ENCODE measurements at places on chromosomes 6 and 20.
A peak's percentile ranks its signal among the peaks of the same experiment; 100 is the strongest.

DNA sequence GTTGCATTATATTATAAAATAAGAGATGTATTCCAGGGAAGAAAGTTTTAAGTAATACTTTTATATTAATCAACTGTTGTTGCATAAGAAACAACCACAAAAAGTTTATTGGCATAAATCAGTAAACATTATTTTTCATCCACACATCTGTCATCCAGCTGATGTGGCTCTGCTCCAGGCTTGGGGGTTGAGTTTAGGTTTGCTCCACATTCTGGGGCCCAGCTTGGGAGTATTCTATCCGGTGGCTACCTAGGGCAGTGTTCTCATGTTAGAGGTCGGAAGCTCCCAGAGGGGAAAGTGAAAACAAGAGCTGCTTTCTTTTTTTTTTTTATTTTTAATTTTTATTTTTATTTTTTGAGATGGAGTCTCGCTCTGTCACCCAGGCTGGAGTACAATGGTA is 728.4 kb upstream of the FLRT3 start:
- peak; percentile 47 for DNase-seq

DNA sequence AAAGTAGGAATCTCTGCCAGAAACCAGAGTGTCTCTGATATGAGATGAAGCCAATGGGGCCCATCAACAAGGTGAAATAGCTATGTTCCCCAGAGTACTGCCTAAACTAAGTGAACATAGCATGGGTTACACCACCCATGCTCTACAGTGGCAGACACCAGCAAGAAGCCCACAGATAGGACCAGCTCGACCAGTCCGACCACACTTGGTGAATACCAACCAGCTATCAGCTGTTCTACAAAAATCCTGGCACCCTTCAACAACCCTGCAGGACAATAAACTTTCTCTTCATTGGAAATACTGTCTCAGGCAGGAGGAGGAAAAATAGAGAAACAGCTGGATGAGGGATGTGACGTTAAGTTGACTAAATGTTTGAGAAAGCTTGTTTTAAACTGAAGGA is 311.4 kb downstream of the EPM2A start:
- no peak for DNase-seq

DNA sequence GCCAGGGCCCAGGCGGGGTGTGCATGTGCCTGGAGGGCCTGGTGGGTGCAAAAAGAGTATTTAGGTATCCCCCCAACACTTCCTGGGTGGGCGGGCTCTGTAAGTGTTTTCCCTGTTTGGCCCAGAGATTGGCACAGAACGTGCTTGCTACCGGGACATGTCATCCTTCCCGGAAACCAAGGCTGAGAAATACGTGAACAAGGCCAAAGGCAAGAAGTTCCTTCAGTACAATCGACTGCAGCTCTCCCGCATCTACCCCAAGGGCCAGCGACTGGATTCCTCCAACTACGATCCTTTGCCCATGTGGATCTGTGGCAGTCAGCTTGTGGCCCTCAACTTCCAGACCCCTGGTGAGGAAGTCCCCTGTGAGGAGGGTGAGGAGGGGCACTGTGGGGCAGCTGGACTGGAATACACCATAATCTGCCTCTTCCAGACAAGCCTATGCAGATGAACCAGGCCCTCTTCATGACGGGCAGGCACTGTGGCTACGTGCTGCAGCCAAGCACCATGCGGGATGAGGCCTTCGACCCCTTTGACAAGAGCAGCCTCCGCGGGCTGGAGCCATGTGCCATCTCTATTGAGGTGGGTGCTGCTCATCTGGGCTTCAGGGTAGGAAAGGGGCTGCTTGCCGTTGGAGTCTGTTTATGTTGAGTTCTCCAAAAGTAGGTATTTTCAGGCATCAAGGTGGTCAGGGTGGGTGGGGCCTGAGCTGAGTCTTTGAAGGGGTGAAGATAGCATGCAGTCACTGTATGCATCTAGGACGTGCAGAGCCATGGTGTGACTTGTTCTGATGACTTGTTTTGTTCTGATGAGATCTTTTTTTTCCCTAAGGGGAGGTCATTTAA is 35.2 kb downstream of the PLCG1 start:
- DNase-seq: no peak

DNA sequence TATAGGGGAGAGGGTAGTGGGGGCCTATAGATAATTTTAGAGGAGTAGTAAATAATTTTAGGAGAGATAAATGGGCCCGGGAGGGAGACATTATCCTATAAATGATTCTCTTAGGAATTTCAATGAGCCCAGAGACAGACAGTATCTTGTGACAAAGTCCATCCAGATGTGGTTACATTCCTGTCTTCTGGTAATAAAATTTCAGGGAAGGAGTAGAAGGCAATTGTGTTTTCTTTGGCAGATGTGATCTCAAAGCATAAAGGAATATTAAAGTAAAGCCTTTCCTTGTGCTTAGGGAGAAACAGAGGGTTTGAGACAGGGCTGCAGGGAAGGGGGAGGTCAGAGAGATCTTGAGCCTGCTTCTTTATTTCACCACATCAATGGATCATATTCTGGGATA is 979.8 kb upstream of the GJE1 start:
- peak; percentile 66 for DNase-seq

DNA sequence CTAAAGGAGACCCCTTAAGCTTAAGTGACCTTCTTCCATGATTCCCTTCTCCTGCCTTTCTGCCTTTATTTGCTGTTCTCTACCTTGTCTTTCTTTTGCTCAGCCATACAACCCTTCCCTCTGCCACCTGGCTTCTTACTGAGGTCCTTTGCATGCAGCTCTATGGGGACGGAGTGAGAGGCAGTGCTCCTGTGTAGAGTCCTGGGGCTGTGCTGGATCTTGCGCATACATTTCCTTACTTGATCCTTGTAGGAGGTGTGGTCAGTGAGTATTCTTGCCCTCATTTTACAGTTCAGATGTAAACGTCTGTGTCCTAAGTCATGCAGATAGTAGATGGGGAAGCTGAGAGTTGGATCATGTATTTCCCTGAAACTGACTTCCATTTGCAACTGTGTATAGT is 5.7 kb downstream of the SASH1 start:
- no peak for DNase-seq

DNA sequence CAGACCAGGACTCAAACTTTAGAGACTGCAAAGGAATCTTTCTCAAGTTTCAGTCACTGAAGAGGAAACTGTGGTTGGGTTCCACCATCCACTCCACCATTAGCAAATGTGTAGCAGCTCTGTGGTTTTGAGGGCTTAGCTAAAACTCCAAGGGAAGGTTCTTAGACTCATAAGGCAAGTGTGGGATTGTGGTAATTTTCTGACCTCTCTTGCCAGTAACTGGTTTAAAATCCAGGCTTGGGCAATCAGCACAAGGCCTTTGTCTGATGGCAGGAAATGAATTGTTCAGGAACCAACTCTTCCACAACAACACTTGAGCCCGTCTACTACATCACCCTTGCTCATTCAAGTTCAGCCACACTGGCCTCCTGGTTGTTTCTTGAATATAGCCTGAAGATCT is 68.6 kb upstream of the FBXL4 start:
- peak; percentile 90 for DNase-seq

Data from AG10803 (cell line).